ENCODE measurements at places on chromosomes 3 and 15. TPM values are rescaled to one million over a fixed set of nuclear protein-coding genes. Genes with fewer than 3 reads are reported as not detected.

DNA sequence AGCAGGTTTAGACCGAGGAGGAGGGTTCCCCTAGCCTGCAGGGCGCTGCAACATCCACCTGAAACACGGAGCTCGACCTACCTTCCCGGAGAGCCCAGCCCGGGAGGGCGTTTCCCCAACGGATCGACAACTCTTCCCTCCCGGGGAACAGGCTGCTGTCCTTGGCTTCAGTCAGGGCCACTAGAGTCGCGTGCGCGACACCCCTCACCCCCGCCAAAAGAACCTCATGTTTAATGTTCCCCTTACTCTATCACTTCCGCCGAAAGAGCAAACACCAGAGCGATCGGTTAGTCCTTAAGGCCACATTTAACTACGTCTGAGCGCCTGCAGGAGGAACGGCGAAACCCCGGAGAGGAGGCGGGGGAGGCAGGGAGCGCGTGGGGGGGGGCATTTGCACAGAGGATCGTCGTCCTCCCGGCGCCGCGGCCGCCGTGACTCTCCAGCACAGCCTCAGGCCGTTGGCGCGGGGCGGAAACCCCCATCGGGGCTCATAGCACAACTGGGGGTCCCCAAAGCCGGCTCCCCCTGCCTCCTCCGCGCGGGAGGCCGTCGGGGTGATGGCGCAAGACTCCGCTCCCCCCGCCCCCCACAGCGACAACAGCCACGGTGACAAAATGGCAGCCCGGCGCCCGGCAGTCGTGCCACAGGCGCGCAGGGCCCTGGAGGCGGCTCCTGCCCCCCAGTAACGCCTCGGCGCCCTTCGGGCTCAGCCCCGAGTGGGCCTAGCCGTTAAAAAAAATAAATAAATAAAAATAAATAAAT is 3.2 kb downstream of the ANP32A start:
- peak; percentile 49 for DNase-seq

SNTN gene
- total RNA-seq = not detected

DNA sequence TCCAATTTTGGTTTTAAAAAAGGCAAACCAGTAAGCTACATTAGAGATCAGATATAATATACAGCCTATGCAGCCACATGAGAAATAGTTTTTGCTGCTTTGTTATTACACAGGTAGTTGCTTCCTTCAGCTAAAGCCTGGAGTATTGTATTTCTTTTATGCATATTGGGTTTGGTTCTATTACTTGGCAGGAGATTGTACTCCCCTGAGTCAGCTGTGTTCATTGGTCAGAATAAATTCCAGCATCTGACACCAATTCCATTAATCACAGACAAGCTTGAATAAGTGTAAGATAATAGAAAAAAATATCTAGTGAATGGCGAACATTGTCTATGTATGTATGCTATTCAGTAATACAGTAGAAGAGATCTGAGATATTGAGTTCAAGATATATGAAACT is 26.1 kb upstream of the ZCWPW2 start:
- no peak for DNase-seq

DNA sequence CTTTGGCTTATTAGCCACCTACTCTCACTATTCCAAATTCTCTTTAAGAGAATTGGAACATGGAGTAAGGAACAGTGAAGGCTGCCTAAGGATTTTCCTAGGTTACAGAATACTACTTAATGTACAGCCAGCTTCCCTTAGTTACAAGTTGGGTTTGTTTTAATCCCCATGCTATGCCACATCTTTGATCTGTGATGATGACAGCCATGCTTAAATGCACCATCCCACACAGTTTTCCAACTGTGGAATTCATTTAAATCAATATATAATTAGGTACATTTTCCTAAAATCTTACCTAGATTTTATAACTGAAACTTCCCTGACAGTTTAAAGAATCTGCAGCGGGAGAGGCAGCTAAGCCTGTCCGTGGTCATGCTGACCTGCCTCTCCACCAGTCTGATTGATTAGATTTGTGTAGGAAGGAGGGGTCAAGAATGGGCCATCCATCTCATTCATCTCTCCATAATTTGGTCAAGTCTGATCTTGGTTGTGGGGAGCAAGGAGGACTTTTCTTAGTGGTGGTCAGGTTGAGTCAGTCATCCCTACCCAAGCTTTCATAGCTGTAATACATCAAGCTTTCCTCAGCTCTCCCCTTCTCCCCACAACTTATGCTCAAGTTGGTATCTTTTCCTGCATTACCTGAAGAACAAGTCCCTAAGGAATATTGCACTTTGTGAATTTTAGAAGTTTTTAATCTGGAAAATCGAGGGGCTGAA is 37.1 kb downstream of the RIOX2 start:
- DNase-seq = no peak

DNA sequence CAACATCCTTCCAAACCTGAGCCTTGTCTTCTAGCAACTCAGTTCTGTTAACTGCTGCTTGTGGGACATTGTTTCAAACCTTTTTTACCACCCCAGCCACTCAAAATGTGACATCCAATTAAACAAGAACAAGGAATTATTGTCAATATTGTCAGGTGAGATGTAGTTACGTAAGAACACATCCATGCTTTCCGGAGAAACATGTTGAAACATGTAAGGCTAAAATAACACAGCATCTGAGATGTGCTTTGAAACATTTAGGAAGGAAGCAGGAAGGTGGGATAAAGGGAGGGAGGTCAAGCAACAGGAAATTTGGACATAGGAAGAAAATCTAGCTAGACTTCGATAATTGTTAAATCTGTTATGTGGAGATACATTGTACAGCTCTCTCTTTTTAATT is 50.9 kb upstream of the PRICKLE2 start:
- DNase-seq = no peak

AP3B2 gene
- 0.14 TPM for total RNA-seq

DNA sequence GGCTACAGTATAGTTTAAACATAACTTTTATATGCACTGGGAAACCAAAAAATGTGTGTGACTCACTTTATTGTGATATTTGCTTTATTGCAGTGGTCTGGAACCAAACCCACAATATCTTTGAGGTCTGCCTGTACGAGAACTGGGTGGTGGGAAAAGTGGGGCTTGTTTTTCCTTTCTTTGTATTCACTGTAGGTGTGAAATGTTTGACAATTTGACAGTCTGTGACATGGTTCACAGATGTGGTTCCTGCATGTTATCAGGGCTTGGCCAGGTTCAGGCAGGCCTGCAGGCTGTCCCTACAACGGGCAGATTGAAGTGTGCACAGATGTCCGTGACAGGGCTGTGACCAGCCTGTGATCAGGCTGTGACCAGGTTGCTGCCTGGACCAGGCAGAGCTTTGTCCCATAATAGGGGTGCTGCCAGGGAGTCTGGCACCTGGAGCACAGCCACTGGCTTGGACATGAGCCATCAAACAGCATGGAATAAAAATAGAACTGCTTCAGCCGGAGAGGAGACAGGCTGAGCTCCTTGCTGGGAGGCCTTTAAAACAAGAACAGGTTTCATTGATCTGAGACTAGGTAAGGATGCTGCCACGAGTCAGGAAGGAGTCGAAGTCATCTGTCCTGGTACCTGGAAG is 61.0 kb downstream of the KLF13 start:
- peak; percentile 43 for DNase-seq

GRCh38 chr3:112373924-112374323 is 41.0 kb downstream of the CD200 start:
- no peak for DNase-seq

GRCh38 chr3:146065573-146066006 is 95.4 kb downstream of the PLOD2 start:
- peak; percentile 50 for DNase-seq

GRCh38 chr3:4529876-4530588 is 36.9 kb downstream of the ITPR1 start:
- no peak for DNase-seq
